ENCODE measurements at places on chromosomes 5 and 9. TPM values are rescaled to one million over a fixed set of nuclear protein-coding genes. Genes with fewer than 3 reads are reported as not detected.

Gene CER1
- not detected for total RNA-seq

Gene ADCY2
- total RNA-seq = not detected

Gene RFESD
- total RNA-seq = 5.9 TPM

Gene FBXL7
- not detected for total RNA-seq

Gene FOXD4L5
- total RNA-seq = 0.27 TPM

DNA sequence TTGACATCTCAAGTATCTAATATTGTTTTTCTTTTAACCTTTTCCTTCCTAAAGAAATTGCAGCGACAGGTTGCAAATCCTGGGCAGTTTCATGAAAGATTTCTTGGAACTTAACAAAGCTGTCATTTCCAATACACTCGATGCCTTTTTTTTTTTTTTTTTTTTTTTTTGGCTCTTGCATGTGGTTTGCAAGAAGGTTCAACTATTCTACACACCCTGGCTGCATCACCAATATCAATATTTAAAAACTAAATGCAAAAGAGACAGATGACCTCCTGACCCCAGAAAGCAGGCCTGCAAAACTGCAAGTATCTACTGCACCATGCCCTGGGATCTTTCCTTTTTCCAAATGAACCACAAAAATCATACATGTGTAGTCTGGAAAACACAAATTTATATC is 4.4 kb upstream of the NFIB start:
- DNase-seq = no peak

DNA sequence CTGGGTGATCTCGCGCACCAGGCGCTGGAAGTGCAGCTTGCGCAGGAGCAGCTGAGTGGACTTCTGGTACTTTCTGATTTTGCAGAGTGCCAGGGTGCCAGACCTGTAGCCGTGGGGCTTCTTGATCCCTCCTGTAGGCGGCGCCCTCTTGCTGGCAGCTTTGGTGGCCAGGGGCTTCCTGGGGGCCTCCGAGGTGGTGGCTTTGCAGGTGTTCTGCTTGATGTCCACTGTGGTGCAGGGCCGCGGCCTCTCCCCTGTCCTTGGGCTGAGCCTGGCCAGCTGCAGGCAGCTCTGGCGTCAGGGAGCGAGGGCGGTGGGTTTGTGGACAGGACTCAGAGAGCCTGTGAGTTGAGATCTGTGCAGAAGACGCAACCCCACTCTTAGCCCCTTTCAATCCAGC is 36.1 kb downstream of the TAF11L14 start:
- no peak for DNase-seq

DNA sequence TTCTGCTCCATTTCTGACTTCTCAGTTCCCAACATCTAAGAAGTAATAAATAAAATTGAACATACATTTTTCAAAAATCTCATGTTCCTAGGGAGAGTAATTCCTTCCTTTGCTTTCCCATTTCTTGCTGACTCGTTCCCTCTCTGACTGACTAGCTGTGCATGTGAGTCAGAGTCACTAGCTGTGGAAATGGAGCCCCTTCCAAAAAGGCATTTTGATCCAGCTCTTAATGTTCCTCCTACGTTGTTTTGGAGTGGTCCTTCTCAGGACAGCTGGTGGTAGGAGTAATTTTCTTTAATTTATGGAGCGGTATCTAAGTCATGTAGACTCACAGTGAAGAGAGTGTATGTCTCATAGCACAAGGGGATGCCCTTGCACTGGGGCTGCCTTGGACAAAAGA is 460.2 kb downstream of the GADD45G start:
- no peak for DNase-seq

GRCh38 chr9:5479994-5480694 is 29.8 kb downstream of the CD274 start:
- DNase-seq = no peak

DNA sequence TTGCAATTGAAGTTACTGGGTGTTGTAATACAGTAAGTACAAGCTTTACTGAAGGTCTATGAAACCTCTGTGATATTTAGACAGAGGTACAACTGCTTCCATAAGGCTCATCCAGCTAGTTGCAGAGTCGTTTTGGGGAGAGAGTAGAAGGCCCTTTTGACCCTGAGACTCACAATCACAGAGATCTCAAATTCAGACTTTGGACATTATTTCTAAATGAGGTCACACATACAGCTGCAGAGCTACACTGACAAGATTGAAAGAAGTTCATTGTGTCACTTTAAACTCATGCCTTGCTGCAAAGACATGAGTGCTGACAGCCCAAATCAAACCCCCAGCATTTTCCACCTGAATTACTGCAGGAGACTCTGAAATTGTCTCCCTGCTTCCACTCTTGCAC is 205.9 kb upstream of the TMEM161B start:
- DNase-seq = no peak

GRCh38 chr9:99712214-99712613 is 109.5 kb upstream of the NR4A3 start:
- no peak for DNase-seq

- no peak for DNase-seq
Observed at GRCh38 chr5:171122372-171122771, 186.7 kb upstream of the TLX3 start.

DNA sequence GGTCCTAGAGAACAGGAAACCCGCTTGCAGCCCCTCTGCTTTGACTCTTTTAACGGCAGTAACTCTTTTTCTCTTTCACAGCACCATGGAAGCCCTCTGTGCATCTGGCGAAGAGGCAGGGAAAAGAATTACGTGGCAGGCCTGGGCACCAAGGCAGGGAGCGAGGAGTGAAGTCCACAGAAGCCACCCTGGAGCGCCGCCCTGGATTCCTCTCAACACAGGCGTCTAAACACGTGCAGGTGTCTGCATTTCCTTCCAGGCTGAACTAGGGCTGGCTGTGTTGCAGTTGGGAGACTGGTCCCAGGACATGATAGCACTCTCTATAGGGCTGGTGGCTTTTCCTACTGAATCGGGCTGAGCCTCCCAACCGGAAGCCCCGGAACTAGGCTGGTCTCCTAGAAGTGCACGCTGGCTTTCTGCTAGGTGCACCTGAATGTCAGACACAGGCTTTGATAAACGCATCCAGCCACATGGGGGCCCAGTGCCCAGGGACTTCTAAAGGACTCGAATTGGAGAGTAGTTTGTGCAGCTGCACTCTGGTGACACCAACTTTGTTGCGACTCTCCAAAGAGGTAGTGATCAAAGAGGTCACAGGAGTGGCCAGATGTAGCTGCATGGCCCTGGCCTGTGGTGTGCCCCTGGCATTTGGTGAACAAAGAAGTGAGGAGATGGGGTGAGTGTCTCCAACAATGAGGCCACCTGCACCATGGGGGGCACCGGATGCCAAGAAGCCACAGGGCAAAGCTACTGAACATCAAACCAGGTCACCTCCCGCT is 54.5 kb downstream of the AK8 start:
- no peak for DNase-seq

- DNase-seq = no peak
Observed at GRCh38 chr5:81207009-81207408, 26.1 kb upstream of the CKMT2 start.

DNA sequence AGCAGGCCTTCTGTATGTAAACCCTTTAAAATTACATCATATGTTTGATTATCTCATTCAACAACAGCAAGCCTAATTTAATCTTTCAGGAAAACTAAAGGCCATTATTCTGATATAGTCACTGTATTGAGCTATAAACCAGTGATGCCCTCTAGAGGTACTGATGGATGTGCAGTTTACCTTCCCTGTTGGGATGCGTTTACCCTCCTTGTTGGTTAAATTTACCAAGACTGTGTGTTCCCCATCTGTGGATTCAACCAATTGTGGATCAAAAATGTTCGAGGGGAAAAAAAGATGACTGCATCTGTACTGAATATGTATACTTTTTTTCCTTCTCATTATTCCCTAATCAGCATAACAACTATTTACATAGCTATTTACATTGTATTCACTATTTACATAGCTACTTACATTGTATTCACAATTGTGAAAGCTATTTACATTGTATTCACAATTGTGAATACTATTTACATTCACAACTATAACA is 3.7 kb upstream of the BAAT start:
- no peak for DNase-seq

All from activated CD4-positive, alpha-beta T cell treated with anti-CD3 and anti-CD28 coated beads, Interleukin-2, amount 10 ng/mL, durations not matched to agents 7 days and 5 days (primary cell).